Fibroblast of lung (primary cell): ENCODE measurements at places on chromosomes 6 and 20. TPM values are rescaled to one million over a fixed set of nuclear protein-coding genes. Genes with fewer than 3 reads are reported as not detected.

The EDN3 gene
- total RNA-seq: not detected in 2 replicates

The PTCRA gene
- not detected in 2 replicates for total RNA-seq

The TFAP2C gene
- total RNA-seq: not detected in 2 replicates

The MEI4 gene
- total RNA-seq: not detected in 2 replicates

The CTNNBL1 gene
- total RNA-seq: 28.5 and 39.0 TPM in 2 replicates

The MAFB gene
- total RNA-seq: 3.0 and 7.7 TPM in 2 replicates

The LAMA2 gene
- total RNA-seq: 57.8 and 67.5 TPM in 2 replicates

The LAMA4 gene
- 494 and 636 TPM in 2 replicates for total RNA-seq

The MKKS gene
- 5.9 and 6.4 TPM in 2 replicates for total RNA-seq

The OR2B6 gene
- total RNA-seq: 0.17 TPM in 1 of 2 replicates, not detected in the other

The OOEP gene
- total RNA-seq: 0.17 TPM in 1 of 2 replicates, not detected in the other

The FAM83D gene
- 15.2 and 21.3 TPM in 2 replicates for total RNA-seq

The KIAA1755 gene
- total RNA-seq: 2.8 and 3.1 TPM in 2 replicates

The RNF8 gene
- total RNA-seq: 19.5 TPM in 2 replicates

The B4GALT5 gene
- 19.0 and 21.0 TPM in 2 replicates for total RNA-seq
